Vagina (tissue), 2 donors: ENCODE measurements at places on chromosomes 7 and 10. TPM values are rescaled to one million over a fixed set of nuclear protein-coding genes. Genes with fewer than 3 reads are reported as not detected.

GRCh38 chr7:150986099-150986512 is 4.7 kb upstream of the NOS3 start:
- no peak overlapping the region for H3K27ac ChIP-seq
- no peak overlapping the region for H3K4me3 ChIP-seq
- no peak for DNase-seq
- H3K36me3 ChIP-seq = no peaks in the 10 kb centered on the region
- H3K4me1 ChIP-seq = peaks cover 14% of the 10 kb centered on the region

- DNase-seq = no peak
- H3K4me1 ChIP-seq = no peaks in the 10 kb centered on the region
- no peak overlapping the region for H3K4me3 ChIP-seq
- H3K36me3 ChIP-seq = no peaks in the 10 kb centered on the region
These were observed 82.4 kb upstream of the NME8 start for GRCh38 chr7:37765872-37766525.

DNA sequence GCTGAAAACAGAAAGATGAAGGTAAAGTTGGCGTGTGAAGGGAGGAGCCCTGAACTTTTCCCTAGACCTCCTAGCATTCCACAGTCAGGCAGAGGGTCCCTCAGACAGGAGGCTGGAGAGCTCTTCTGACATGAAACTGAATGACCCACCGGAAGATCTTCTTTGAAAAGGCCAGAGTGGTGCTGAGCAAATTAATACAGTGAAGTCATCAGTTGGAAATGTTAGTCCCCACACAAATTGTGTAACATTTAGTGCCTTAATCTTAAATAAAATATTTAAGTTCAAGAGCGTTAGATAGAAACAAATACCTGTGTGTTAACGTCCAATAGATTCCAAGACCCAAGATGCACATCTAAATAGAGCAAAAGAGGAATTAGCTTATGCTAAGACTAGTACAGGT is 49.0 kb upstream of the WNT16 start:
- H3K4me3 ChIP-seq = no peak overlapping the region
- H3K27me3 ChIP-seq = no peaks in the 10 kb centered on the region
- H3K4me1 ChIP-seq = peaks cover under 1% of the 10 kb centered on the region

DNA sequence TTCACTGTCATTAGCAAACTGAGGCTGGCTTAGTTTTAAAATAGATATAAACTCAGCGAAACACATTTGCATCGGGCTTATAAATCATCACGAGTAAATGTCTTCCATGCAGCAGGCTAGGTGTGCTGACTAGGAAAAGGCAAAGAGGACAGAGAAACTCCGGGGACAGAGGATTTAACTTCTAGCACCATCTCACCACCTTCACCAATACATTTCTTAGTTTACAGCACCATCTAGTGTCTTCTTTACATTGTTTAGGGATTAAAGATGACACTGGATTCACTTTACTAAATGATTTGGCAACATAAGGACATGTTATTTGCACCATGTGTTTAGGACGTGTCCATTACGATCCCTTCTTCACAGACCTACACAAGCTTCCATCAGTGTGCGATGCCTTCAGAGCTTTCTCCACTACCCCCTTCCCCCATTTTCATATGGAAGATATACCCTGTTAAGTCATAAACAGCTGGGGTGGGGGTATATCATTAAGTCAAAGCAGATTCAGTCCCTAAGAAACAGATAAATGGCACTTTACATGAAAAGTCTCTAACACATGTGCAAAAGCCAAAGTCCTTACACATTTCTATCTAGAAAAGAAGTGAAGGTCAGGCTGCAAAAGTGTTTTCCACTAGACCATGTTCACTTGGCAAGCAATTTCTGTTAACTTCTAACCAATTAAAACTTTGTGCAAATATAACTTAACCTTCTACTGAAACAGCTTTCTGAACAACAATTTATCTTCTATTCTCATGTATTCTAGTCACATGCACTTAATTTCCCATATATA is 103.3 kb downstream of the GRB10 start:
- H3K4me3 ChIP-seq = no peak overlapping the region
- DNase-seq = no peak
- H3K4me1 ChIP-seq = peaks cover 25% of the 10 kb centered on the region
- H3K27ac ChIP-seq = no peak overlapping the region

DNA sequence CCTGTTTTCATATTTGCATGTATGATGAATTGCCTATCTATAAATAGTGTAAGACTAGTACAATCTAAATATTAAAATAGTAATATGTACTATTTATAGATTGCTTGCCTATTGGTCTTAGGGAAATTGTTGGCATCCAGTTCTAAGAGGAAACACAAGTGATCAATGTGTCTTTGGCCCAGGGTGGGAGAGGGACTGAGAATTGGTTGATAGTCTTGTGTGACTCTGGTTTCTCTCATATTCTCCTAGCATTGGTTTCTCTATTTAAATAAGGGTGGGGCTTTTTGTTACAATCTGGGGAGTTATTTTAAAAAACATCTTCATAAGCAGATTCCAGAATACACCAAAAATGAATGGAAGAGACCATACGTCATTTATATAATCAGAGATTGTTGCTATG is 250.1 kb downstream of the EXOC4 start:
- H3K27ac ChIP-seq = no peak overlapping the region
- no peaks in the 10 kb centered on the region for H3K36me3 ChIP-seq
- no peaks in the 10 kb centered on the region for H3K27me3 ChIP-seq
- H3K4me3 ChIP-seq = no peak overlapping the region

GRCh38 chr7:35729061-35729783 is 34.3 kb upstream of the HERPUD2 start:
- peaks cover 17% of the 10 kb centered on the region for H3K4me1 ChIP-seq
- H3K27me3 ChIP-seq = no peaks in the 10 kb centered on the region
- no peak overlapping the region for H3K4me3 ChIP-seq

DNA sequence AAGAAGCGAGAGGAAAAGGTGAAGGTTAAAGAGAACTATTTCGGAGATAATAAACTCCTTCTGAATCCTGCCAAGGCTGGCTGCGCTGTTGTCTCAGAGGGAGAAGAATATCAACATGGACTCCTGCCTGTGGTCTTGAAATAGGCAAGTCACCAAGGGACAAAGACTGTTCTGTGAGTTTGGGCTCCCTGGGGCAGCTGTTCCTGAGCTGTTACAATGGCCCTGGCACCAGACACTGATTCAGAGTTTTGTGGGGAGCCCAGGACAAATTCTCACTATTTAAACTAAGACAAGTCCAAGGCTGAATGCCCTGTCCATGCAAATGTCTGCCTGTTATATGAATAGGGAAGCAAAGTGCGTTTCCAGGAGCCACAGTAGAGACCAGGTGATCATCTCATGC is 81.4 kb downstream of the PRPF18 start:
- no peak overlapping the region for H3K4me3 ChIP-seq
- H3K27ac ChIP-seq = no peak overlapping the region
- no peak for DNase-seq
- H3K4me1 ChIP-seq = peaks cover 10% of the 10 kb centered on the region
- H3K36me3 ChIP-seq = peaks cover 30% of the 10 kb centered on the region
- H3K27me3 ChIP-seq = no peaks in the 10 kb centered on the region

- DNase-seq = no peak
- peaks cover 21% of the 10 kb centered on the region for H3K4me1 ChIP-seq
- H3K27me3 ChIP-seq = no peaks in the 10 kb centered on the region
- H3K4me3 ChIP-seq = no peak overlapping the region
- no peak overlapping the region for H3K27ac ChIP-seq
- H3K36me3 ChIP-seq = no peaks in the 10 kb centered on the region
These were observed 33.4 kb downstream of the LARP4B start for GRCh38 chr10:898141-898540.

DNA sequence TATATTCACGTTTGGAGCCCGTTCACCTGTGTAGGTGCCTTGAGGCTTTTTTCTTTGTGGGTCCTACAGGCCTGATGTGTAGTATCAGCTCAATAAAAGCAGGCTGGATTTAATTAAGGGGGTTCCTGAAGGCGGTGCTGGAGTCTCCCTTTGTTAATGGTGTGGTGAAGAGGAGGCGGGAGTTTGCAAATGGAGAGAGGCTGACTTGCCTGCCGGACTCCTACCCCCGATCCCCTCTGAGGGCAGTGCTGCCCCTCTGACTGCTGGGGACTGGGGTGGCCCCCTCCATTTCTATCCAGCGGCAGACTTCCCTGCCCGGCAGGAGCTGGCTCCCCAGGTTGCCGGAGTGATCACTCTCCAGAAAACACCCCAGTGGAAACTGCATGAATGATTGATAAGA is 45.1 kb downstream of the ZMIZ1 start:
- H3K4me1 ChIP-seq = peaks cover 94% of the 10 kb centered on the region
- no peaks in the 10 kb centered on the region for H3K27me3 ChIP-seq
- H3K4me3 ChIP-seq = no peak overlapping the region
- no peak for DNase-seq
- peak overlapping the region; percentile 79 for H3K27ac ChIP-seq

GRCh38 chr10:5634918-5635317 is 31.5 kb downstream of the ASB13 start:
- DNase-seq = no peak
- peaks cover 16% of the 10 kb centered on the region for H3K36me3 ChIP-seq
- no peak overlapping the region for H3K27ac ChIP-seq
- H3K27me3 ChIP-seq = no peaks in the 10 kb centered on the region
- H3K4me3 ChIP-seq = no peak overlapping the region
- H3K4me1 ChIP-seq = peaks cover 12% of the 10 kb centered on the region

TUBAL3 gene
- not detected for total RNA-seq

UCMA gene
- not detected for total RNA-seq

LBX1 gene
- total RNA-seq = not detected

KAZALD1 gene
- 4.2 TPM for total RNA-seq

LHFPL3 gene
- total RNA-seq = not detected

HACD1 gene
- total RNA-seq = 6.4 TPM

VPS37D gene
- total RNA-seq = 5.4 TPM

TLL2 gene
- 0.25 TPM for total RNA-seq

PRSS37 gene
- not detected for total RNA-seq
